ENCODE measurements at places on chromosomes 2 and 18. TPM values are rescaled to one million over a fixed set of nuclear protein-coding genes. Genes with fewer than 3 reads are reported as not detected.

DNA sequence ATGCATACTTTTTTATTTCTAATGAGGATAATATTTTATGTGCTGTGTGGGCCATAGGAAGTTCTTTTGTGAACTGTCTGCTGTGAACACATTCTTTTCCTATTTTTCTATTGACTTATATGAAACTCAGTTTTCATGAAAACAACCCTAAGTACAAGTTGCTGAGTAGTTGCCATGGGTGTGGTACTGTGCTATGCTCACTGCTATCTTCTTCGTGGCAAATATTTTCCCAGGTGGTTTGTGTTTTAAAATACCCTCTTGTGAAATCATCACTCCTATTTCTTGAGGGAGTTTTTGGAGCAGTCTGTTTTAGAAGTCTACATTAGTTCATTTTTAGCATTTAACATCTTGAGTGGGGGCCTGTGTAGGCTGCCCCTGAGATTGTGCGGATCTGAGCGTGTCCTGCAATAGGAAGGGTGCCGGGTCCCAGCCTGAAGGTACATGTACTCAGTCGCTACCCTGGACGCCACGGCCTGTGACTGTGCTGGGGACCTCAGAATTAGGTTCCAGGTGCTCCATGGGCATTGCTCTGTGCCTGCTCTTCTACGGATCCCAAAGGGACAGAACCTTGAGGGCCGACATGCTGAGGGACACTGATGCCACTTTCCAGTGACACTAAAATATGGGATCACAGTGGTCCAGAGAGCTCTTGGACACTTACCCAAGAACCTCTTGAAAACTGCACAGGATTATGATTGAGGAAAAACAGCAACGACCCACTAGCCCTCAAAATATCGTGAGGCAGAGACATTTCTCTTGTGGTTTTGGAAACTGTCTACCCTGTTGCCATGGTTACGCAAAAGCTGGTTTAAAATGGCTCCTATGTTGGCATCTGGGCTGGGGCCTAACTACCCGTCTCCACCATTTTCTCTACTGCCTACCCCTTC lies 480.4 kb downstream of the TGIF1 start:
- no peak for DNase-seq

DNA sequence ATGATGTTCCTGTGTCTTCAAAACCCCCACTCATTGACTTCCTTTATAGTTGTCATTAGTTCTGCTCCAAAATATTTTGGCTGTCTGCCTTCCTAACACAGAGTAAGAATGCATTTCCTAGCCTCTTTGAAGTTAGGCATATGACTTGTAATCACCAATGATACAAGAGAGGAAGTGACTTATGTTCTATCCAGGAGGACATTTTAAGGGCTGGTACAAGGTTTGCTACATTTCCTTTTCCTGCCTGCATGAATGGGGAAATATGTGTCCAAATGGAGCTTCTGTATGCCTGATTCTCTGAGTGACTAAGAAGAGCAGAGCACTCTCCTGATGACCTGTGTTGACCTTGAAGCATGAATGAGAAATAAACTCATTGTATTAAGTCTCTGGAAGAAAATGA lies 115.1 kb downstream of the PLCL1 start:
- DNase-seq, result no peak

DNA sequence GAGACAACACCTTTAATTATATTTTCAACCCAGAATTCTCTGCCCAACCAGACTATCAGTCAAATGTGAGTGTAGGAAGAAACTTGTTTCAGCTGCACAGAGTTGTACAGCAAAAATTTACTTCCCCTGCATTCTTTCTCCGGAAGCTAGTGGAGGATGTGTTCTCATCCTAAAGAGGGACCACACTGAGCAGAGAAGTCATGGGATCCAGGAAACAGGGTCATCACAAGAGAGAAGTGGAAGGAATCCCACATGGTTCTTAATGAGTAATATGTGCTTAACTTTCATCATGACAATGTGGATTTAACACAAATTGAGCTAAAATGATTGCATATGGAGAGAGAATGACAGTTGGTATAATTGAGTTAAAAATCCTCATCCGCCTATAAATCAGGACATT lies 78.2 kb downstream of the INPP4A start:
- DNase-seq, result no peak

DNA sequence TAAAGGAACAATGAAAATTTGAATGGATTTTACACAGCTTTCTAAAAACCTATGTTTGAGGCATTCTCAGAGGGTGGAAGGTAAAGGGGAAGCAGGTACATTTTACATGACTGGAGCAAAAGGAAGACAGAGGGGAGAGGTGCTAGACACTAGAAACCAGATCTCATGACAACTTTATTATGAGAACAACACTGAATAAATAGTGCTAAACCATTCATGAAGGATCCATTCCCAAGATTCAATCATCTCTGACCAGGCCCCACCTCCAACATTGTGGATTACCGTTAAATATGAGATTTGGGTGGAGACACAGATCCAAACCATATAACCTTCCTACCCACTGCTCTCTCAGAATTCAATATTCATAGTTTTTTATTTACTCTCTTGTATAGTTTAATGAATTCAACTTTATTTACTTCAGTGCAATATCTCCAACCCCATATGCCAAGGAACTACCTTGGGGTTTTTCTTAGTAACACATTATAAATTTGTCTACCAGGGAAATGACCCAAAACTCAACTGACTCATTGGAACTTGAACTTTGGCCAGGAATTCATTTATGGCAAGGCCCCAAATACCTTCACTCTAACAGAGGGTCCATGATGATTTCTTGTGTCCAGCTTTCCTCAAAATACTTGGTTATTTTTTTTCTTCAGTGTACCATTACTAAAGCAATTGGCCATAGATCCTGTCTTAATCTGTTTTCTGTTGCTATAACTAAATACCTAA lies 317.8 kb downstream of the GULP1 start:
- no peak for DNase-seq

GRCh38 chr2:241982706-241983570 lies 113.4 kb downstream of the RTP5 start:
- DNase-seq, result no peak

DNA sequence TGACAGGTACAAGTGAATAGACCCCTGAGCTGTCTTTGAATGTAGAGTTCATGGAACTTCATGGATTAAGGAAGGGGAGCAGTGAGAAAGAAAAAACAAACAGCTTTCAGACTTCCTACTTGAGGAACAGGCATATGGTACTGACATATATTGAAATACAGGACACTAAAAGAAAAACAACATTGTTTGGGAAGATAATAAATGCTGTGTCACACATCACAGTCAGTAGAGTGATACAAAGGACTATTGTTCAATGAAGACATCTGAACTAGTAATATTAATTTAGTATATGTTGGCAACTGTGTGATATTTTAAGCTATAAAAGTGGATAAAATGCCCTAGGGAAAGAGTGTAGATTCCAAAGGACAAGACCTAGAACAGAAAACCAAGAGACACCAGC lies 3.3 kb downstream of the DSC2 start:
- DNase-seq, result no peak

Gene TCF23
- total RNA-seq, result not detected

Gene COLEC12
- 41.9 TPM for total RNA-seq

Gene GRHL1
- total RNA-seq, result 0.25 TPM

Measured in H4 (cell line).